NCI-H1092 treated with DMSO at 0.1 percent for 48 hours (cell line): ENCODE measurements at places on chromosomes 1 and 21.

GRCh38 chr1:69613414-69613813, 45.7 kb downstream of the LRRC7 start:
- DNase-seq, result no peak

- DNase-seq, result peak; percentile 33
These were observed 98.3 kb downstream of the ABCA4 start for GRCh38 chr1:94022471-94023189.

GRCh38 chr1:55138823-55139222, 76.3 kb downstream of the USP24 start:
- no peak for DNase-seq

- no peak for DNase-seq
These were observed 105.0 kb downstream of the SIM2 start for GRCh38 chr21:36803816-36804439.

DNA sequence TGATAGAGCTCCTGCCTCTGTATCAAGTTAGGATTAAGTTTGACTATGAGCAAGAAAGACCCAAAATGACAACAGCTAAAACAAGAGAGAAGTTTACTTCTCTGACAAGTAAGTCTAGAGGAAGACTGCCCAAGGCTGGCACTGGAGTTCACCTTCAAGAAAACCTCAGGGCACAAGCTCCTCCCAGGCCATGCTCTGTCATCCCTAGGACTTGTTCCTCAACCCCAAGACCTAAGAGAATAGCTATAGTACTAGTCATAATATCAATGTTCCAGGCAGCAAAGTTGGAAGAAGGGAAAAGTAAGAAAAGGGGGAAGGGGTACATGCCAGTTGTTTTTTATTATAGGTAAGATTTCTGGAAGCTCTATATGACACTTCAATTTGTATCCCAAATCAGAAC, 26.4 kb upstream of the DARS2 start:
- no peak for DNase-seq
